Smooth muscle cell of the brain vasculature (primary cell): ENCODE measurements at places on chromosomes 3 and 15.

DNA sequence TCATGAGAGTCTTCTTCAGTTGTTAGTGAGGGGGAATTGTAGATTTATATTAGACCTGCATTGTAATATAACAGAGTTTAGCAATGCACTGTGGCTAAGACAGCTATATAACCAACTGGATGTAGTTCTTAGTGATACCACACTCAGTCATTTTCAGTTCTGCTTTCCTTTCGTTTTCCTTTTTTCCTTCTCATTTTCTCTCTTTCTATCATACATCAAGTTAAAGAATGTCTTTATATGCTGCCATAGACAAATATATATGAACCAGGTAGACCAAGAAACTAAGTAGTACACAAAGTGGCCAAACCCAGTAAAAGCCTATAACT is 43.7 kb upstream of the CD47 start:
- no peak for DNase-seq

DNA sequence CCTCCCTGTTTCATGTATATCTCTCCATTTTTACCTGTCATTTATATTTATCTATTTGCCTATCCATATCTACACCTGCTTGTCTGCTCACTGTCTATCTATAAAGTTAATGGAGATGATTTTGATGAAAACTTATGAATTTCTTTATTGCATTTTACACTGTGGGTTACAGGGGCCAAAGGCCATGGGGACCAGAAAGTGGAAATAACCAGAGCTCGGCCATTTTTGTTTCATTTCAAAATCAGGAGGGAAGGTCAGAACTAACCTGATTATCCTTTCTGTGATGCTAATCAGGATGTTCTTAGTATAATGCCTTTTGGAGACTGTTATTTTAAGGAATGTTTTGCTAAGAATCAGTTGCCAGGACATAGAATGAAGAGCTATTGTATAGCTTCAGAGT is 147.2 kb downstream of the LPP start:
- DNase-seq, result no peak

DNA sequence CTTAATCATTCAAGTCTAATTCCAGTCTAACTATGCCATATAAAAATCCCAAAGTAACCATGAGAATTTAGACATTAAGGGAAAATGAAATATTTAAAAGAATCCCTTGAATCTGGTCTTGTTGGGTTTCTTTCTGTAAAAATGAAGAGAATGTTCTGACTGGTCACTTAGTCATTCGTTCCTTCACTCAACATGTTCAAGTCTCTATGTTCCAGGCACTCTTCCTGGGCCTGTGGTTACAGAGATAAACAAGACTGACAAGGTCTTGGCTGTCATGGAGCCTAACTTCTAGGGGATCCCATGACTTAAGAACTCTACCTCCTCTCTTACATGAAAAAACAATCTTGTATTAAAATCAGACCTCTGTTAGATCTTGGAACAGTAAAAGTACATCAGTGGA is 638.6 kb upstream of the TBL1XR1 start:
- peak; percentile 43 for DNase-seq

DNA sequence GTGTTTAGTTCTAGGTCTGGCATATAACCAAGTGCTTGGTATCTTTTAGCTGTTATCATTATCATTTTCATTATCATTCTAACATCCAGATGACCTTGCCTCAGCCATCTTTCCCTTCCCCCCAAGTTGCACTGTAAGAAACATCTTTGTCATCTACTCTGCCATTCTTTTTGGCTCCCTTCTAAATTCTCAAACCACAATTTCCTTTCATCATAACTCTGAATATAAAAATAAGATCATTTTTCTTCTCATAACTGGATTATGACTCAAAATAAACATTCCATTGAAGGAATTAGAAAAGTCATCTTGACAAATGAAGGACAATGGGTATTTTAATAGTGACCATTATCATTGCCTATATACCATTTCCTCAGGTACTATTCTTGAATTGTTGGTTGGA is 786.2 kb downstream of the AGBL1 start:
- DNase-seq, result no peak

DNA sequence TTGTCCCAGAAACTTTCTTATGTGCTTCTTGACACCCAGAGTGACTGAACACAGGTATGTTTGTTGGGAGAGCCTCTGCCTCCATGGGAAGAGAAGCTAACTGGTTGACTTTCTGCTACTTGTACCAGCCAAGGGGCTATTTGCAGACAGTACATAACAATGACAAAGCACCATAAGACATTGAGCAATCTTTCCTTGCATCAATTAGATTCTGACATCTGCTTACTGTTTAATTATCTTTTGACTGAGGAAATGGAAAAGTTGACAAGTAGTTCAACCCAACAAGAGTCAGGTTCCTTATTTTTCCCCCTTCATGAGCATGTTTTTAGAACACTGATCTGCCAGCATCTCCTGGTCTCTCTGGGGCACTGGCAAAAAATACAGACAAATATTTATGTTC is 157.7 kb downstream of the RPLP1 start:
- DNase-seq, result no peak

DNA sequence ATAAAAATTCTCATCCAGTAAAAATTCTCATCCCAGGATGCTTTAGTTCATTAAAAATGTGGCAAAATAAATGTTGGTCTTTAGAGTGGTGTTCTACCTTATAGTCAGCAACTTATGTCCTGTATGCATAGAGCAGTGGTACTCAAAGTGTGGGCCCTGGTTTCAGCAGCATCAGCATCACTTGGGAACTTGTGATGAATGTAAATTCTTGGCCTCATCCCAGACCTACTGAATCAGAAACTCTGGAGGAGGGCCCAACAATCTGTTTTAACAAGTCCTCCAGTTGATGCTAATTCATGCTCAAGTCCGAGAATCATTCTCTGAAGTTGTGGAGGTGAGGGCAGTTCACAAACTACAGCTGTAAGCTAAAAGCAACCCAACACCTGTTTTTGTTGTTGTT is 307.3 kb upstream of the SATB1 start:
- DNase-seq, result no peak

GRCh38 chr3:58507356-58508078 is 15.6 kb downstream of the KCTD6 start:
- no peak for DNase-seq

- no peak for DNase-seq
These were observed 68.9 kb downstream of the GHSR start for GRCh38 chr3:172379372-172379771.

- DNase-seq, result no peak
These were observed 223.9 kb downstream of the RYR3 start for GRCh38 chr15:33534642-33535041.

- DNase-seq, result no peak
These were observed 7.2 kb upstream of the SCAMP5 start for GRCh38 chr15:74988007-74988800.

- peak; percentile 60 for DNase-seq
These were observed 4.6 kb downstream of the LOXL1 start for GRCh38 chr15:73930790-73931281.

GRCh38 chr15:76812381-76812780 is 92.8 kb downstream of the SCAPER start:
- DNase-seq, result no peak

DNA sequence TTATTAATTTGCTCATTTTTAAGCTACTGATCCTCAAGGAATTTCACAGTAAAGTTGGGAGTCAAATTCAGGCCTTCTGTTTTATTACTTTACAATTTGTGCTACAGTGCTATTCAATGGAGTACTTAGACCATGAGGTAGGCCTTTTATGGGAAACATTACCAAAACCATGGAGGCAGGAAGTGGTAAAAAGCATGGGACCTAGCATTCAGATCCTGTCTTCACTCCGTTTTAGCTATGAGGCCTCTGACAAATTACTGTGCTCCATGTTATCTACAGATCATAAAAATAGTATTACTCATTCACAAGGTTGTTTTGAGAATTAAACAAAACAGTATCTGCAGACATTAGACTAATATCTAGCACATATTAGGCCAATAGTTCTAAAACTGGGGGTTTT is 140.6 kb upstream of the SLITRK3 start:
- DNase-seq, result no peak

DNA sequence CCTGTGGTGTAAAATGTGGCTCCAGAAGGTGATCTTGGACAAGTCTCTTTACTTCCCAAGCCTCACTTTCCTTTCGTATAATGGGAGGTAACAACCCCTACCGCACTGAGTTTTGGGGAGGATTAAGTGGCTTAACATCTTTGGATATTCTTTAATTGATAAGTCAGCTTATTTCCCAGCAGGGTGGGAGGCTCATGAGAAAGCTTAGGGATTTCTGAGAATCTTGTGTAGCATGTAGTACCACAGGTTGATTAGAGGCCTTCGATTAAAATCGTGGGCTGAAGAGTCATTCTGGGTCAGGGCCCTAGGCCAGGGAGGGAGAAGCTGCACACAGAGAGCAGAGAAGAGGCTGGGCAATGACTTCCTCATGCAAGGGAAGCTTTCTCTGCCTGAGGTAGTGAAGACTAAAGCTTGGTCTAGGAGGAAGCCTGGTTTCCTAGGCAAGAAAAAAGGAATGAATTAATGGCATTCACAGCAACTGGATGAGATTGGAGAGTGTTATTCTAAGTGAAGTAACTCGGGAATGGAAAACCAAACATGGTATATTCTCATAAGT is 1.5 kb upstream of the NMNAT3 start:
- no peak for DNase-seq
